NCI-H1048 (cell line): ENCODE measurements at places on chromosomes 1 and 21.

DNA sequence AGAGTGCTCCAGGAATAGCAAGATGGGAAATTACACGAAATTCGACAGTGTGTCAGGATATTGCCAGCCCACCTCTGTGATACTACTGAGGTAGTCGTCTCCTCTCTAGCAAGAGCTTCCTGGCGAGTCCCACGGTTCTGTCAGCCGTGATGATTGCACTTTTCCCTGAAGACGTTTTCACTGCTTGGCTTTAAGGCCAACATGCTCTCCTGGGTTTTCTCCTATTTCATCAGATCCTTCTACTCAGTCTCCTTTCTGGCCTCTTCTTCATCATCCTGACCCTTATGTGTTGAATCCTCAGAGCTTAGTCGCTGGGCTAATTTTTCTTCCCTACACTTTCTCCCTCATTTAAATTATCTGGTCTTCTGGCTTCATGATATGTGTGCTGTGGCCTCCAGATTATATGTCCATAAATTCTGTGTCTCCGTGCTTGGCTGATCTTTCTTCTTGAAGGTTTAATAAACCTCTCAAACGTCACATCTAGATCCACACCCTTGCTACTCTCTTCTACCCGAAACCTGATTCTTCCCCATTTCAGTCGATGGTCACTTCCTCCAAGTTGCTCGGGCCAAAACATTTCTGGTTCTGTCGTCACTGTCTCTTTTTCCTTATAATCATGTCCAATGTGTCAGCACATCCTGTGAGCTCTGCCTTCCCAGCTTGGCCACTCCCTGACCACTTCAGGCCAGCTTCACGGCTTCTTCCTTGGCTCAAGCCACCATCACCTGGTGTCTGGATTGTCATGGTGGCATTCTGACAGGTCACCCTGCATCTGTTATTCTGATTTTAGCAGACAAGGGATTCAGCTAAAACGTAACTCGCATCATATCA lies 12.2 kb downstream of the OR2B11 start:
- DNase-seq: no peak

DNA sequence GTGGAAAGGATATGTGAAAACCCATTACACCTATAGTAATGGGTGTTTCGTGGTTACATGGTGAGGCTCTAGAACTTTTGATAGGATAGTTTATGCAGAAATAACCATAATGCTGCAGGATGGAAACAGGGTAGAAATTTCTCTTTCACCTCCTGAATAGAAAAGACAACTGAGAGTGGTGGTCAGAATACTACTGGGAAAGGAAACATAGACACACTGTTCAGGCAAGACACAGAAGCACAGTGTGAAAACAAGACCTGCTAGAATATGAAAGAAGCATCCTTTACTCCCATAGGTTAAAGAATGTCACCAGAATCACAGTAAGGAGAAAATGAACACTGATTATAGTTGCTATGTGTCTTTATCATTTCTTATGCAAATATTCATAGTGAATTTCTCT lies 496.6 kb downstream of the DPYD start:
- no peak for DNase-seq

DNA sequence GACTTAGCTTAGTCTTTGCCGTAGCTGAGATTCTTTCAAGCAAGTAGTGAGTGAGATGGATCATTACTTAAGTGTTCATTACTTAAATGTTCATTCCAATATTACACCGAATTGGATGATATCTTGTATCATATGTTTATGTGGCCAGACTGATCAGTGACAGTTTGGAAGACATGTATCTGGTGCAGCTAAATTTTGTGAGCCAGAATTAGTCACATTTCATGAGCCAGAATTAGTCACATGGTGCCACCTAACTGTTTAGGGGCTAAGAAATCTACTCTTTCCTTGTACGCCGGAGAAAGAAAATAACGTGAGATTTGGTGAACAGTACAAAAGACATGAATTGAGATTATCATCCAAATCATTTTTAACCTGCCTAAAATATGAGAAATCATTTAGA lies 355.6 kb downstream of the USP25 start:
- no peak for DNase-seq

DNA sequence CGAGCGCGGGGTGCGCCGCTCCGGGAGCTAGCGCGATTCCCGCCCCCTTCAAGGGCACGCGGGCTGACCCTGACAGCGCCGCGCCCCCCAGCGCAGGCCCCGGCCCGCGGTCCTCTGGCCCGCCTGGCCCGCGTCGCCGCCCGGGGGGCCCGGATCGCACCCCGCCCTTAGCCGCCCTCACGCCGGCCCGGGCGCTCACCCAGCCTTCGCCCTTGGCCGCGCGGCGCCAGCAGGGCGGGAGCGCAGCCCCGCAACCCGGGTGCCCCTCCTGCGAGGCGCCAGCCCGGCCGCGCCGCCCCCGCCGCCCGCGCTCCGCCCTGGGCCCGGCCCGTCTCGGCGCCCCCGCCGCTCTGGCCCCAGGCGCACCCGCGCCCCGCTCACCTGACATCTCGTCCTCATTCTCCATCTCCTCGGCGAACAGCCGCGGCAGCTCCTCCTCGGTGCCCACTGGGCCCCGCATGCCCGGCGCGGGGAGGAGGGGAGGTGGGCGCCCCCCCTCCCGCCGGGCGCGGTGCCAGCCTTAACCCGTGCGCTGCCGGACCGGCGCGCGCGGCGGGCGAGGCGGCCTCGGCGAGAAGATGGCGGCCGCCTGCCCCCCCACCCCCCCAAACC lies 451 bp downstream of the CHD5 start:
- no peak for DNase-seq

DNA sequence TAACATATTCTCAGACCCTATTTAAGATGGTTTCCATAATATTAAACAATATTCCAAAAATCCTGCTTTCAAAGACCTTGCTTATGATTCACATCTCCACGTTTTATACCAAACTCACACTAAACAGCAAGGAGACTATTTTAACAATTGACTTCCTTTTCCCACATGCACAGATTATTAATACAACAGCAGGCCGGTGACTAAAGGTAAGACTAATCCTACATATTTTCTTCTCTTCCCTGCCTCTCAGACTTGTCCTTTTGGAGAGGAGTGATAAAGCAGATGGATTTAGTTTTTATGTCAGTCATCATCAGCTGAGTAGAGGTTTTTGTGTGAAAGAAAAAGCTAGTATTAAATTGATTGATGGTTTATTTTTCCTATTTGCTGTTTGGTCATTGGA lies 400.6 kb downstream of the NTNG1 start:
- no peak for DNase-seq

DNA sequence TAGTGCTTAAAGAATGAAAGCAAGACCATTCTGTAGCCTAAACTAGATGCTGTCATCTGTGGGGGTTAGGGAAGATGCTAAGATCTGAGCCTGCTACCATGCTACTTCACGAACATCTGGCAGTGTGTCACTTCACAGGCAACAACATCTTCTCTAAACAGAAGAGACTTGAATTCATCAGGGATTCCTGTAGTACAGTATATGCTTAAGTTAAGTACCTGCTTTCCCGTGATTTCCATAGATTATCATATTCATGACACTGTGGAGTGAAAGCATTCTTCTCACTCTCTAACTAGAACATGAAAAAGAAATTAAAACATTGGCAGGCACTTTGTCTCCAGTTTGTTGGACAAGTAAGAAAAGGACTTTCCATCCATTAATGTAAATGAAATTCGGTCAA lies 390.9 kb downstream of the PTBP2 start:
- DNase-seq: no peak

GRCh38 chr1:108200687-108201051 lies 526 bp upstream of the SLC25A24 start:
- no peak for DNase-seq

- DNase-seq: no peak
Observed at GRCh38 chr1:8467308-8467707, 149.4 kb downstream of the SLC45A1 start.

DNA sequence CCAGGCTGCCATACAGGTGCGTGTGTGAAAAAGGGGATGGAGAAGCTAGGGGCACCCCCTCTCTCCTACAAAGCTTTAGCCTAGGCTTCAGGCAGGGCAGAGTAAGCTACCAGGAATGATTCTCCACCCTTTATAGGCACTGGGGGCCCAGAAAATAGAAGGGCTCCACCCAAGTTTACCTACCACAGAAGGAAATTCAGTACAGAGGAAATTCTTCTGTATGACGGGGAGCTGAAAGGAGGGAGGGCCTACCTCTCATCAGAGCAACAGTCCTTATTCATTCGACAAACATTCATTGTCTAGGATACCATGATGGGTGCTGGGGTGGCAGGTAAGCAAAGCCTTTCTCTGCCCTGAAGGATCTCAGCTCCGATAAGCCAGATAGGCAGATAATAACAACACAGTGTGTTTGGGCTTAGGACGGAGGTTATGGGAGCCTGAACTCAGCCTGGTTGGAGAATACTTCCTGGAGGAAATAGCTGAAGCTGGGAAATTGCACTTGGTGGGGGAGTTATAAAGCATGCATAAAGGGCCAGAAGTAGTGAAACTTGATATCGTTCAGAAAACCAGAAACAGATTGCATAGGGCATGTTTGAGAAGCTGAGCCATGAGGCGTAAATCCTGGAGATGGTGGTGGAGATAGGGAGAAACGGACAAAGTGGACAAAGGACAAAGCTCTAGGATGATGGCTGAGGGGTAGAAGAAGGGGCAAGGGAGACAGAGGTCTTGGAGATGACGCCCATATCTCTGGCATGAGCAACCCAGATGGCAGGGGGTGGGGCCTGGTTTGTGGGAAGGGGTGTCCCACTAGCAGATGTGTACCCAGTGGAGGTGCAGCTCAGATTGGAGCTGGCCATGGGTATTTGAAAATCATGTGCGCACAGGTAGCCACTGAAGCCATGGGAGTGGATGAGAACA lies 5.3 kb upstream of the P3R3URF start:
- no peak for DNase-seq

DNA sequence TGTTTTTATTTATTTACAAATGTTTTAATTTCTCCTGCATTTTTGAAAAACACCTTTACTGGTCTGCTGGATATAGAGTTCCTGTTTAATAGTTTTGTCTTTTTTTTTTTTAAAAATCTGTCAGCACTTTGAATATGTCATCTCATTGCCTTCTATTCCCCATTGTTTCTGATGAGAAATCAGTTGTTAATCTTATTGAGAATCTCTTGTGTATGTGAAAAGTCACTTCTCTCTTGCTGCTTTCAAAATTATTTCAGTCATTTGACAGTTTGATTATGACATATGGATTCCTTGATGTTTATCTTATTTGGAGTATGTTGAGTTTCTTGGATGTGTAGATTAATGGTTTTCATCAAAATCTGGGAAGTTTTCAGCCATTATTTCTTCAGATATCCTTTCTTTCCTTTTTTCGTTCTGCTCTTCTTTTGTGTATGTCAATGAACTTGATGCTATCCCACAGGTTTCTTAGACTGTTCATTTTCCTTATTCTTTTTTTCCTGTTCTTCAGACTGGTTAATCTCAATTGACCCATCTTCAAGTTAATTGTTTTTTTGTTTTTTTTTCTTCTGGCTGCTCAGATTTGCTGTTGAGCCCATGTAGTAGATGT lies 51.2 kb upstream of the CCDC190 start:
- DNase-seq: no peak
